ENCODE measurements at places on chromosomes 13 and 19.

GRCh38 chr13:96809366-96810096 lies 184.7 kb downstream of the OXGR1 start:
- DNase-seq, result no peak

- no peak for DNase-seq
Measured at GRCh38 chr13:71611292-71611691, 255.7 kb downstream of the DACH1 start.

- no peak for DNase-seq
Measured at GRCh38 chr19:4329858-4330257, 8.8 kb downstream of the STAP2 start.

DNA sequence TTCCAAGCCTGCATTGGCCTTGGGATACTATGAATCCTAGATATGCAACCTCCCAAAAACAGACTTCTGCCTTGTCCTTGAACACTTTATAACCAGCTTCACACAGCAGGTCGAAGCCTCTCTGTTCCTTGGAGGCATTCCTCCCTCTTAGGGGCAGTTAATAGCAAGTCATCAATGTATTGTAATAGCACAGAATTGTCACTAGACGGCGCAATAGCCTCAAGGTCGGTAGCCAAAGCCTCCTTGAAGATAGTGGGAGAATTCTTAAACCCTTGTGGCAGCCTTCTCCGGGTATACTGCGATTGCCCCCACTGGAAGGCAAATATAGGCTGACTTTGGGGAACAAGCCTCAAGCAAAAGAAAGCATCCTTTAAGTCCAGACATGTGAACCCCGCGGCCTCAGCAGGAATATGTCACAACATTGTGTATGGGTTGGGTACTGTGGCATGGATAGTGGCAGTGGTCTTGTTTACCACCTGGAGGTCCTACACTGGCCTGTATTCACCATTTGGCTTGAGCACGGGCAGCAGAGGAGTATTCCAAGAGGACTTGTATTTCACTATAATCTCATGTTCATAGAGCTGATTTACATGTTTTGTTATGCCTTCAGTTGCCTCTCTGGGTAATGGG lies 61.1 kb downstream of the ZNF431 start:
- peak; percentile 19 for DNase-seq

GRCh38 chr13:33245505-33246158 lies 39.9 kb downstream of the STARD13 start:
- DNase-seq, result no peak

GRCh38 chr19:10190026-10190425 lies 4.7 kb downstream of the DNMT1 start:
- no peak for DNase-seq

DNA sequence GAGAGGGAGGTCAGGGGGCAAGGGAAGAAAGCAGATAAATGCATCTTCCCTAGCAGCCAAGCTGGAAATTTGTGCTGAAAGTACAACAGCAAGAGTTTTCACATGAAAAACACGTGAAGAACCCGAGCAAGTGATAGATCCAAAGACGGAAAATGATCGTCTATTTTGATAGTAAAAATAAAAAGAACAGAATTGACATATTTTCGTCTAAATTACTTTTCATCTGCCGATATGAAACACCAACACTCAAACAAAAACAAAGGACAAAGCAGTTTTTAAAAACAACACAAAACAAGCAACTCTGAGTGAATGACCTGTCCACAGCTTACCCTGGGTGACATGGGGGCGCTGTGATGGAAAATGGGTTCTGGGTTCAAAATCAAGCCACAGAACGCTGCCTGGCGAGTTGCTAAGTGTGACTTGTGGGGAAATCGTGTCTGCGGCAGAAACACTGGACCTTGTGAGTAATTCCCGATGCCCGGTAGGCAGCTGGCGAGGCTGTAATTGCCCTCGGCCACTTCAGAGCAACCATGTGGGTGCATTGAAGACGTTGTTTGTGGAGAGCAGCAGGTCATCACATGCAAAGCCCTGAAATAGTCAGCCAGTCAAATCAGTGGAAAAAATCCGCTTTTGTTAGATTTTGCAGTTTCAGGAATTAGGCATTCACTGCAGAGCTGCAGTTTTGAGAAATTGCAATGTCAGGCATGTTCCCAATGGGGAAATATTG lies 7.4 kb downstream of the SOX1 start:
- no peak for DNase-seq

DNA sequence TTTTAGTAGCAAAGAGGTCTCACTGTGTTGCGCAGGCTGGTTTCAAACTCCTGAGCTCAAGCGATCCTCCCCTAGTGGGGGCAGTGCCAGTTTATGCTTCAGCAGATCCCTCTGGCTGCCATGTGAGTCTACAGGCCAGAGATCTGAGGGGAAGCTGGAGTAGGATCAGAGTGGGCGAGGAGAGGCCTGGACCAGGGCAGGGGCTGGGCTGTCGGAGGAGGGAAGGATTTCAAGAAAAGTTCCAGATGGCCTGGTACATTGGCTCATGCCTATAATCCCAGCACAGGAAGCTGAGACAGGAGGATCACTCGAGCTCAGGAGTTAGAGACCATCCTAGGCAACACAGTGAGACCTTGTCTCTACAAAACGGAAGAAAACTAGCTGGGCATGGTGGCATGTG lies 9.8 kb downstream of the DHX34 start:
- no peak for DNase-seq

DNA sequence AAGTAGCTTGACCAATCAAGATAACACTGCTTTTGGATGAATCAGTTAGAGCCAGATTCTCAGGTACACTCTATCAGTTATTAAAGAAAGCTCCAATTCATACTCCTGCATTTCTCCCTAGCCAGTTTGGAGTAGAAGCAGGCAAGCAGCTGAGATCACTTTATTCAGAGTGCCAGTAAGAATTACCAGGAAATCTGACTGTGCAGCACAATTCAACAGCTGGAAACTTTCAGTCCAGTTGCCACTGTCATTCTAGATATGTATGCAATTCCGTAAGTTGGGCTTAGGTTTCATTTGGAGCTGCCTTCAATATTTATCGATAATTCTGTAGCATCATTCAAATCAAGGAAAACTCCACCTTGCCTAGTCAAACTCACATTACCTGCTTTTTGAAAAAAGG lies 2625.6 kb upstream of the PCDH20 start:
- DNase-seq, result no peak

GRCh38 chr13:114341003-114341777 lies 26.9 kb downstream of the CHAMP1 start:
- DNase-seq, result no peak
